ENCODE measurements at places on chromosomes 4 and X. TPM values are rescaled to one million over a fixed set of nuclear protein-coding genes. Genes with fewer than 3 reads are reported as not detected.

The FAM53A gene
- total RNA-seq = 2.5 TPM

The KLHL13 gene
- total RNA-seq = 0.20 TPM

The KIAA1210 gene
- not detected for total RNA-seq

The CLTRN gene
- total RNA-seq = 0.17 TPM

The RBM47 gene
- total RNA-seq = 20.3 TPM

The ARHGAP36 gene
- total RNA-seq = not detected

The GAGE13 gene
- not detected for total RNA-seq

The PTPN13 gene
- total RNA-seq = 0.66 TPM

DNA sequence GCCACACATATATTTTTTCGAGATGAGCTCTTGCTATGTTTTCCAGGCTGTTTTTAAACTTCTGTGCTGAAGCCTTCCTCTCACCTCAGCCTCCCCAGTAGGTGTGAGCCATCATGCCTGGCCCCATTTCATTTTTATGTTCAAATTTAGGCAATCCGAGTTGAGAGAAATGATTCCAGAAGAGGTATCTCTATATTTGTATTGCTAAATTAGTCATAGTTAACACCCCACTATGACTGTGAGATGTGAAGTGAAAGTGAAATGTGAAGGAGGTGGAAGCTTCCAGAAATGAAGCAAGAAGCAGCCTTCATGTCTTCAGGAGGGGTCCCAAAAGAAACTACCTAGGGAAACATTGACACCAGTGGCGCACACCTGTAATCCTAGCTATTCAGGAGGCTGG, 17.7 kb downstream of the APELA start:
- no peak for DNase-seq

GRCh38 chrX:123081776-123082175, 102.3 kb upstream of the GRIA3 start:
- no peak for DNase-seq

- DNase-seq = no peak
Observed at GRCh38 chr4:168070903-168071302, 21.4 kb upstream of the ANXA10 start.

DNA sequence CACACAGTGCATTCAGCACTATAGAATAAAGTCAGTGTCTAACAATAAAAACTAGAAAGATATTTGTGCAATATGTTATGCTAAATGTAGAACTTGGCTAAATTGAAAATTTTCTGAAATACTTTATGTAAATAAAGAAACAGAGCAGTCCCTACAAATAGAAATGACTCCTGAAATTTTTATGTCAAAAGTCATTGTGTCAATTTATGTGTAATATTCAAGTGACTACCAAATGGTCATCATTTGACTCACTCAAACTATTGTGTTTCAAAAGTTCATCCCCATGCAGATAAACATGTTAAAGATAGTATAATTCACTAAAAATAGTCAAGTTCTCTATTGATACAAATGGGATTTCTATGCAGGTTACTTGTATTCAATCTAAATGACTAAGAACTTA, 17.9 kb downstream of the LRBA start:
- no peak for DNase-seq

- DNase-seq = no peak
Observed at GRCh38 chr4:187183346-187183745, 459.7 kb upstream of the FAT1 start.

GRCh38 chr4:67130411-67130810, 414.9 kb downstream of the CENPC start:
- no peak for DNase-seq

DNA sequence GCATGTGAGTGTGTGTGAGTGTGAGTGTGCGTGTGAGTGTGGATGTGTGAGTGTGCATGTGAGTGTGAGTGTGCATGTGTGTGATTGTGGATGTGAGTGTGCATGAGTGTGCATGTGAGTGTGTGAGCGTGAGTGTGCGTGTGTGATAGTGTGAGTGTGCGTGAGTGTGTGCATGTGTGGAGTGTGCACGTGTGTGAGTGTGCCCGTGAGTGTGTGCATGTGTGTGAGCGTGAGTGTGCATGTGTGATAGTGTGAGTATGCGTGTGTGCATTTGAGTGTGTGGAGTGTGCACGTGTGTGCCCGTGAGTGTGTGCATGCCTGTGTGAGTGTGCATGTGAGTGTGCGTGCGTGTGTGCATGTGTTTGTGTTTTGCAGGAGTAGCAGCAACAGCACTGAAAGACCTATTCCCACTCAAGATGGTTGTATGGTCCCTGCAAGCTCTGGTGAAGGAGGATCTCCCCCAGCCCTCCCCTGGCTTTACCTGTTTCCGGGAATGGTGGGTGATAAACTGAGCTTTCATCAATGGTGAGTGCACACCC, 30.7 kb upstream of the HELT start:
- no peak for DNase-seq

- no peak for DNase-seq
Observed at GRCh38 chr4:80587871-80588385, 252.4 kb downstream of the CFAP299 start.

- no peak for DNase-seq
Observed at GRCh38 chr4:166067915-166068314, 194.9 kb downstream of the TLL1 start.

- no peak for DNase-seq
Observed at GRCh38 chrX:14013054-14013453, 16.6 kb downstream of the GEMIN8 start.

GRCh38 chrX:56763556-56764152, 34.6 kb downstream of the NBDY start:
- no peak for DNase-seq
